ENCODE measurements at places on chromosomes 1 and 21. TPM values are rescaled to one million over a fixed set of nuclear protein-coding genes. Genes with fewer than 3 reads are reported as not detected.

- no peak overlapping the region for H3K4me3 ChIP-seq
- H3K4me1 ChIP-seq, result peaks cover 14% of the 10 kb centered on the region
- H3K27ac ChIP-seq, result no peak overlapping the region
Measured at GRCh38 chr1:8560035-8560434, 242.1 kb downstream of the SLC45A1 start.

- H3K27ac ChIP-seq, result no peak overlapping the region
- no peak overlapping the region for H3K4me3 ChIP-seq
- no peaks in the 10 kb centered on the region for H3K4me1 ChIP-seq
- H3K36me3 ChIP-seq, result no peaks in the 10 kb centered on the region
Measured at GRCh38 chr1:159088546-159089183, 12.1 kb upstream of the AIM2 start.

B3GALT2 gene
- total RNA-seq, result not detected

DNA sequence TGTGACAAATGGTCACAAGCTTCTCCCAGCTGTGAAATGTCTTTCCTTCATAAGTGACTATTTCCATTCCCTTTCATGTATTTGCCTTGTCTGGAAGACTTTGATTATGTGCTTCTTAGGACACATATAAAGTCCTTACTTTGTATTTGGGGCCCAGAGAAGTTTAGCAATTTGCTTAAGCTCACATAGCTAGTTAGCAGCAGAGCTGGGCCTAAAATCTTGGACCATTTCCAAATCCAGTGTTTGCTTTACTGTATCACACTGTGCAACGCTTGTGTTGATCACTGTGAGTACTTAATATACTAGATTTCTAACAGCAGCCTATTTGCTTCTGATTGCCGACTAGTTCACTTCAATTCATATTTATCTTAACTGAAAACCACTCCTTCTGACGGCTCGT is 2.2 kb upstream of the KCNA3 start:
- peaks cover 53% of the 10 kb centered on the region for H3K27me3 ChIP-seq
- no peak overlapping the region for H3K4me3 ChIP-seq
- H3K36me3 ChIP-seq, result no peaks in the 10 kb centered on the region
- DNase-seq, result no peak
- no peaks in the 10 kb centered on the region for H3K4me1 ChIP-seq
- no peak overlapping the region for H3K27ac ChIP-seq

ZNF695 gene
- total RNA-seq, result 19.6 TPM

GRCh38 chr1:109466125-109466451 is 258 bp upstream of the SYPL2 start:
- H3K27ac ChIP-seq, result no peak overlapping the region
- H3K36me3 ChIP-seq, result no peaks in the 10 kb centered on the region
- H3K4me3 ChIP-seq, result peak overlapping the region; percentile 55
- H3K27me3 ChIP-seq, result peaks cover 97% of the 10 kb centered on the region

APOBEC4 gene
- not detected for total RNA-seq

CYP4A11 gene
- not detected for total RNA-seq

HNRNPR gene
- total RNA-seq, result 126 TPM

- H3K4me3 ChIP-seq, result no peak overlapping the region
- H3K27me3 ChIP-seq, result no peaks in the 10 kb centered on the region
- no peak for DNase-seq
Measured at GRCh38 chr1:162908780-162909179, 47.8 kb upstream of the CCDC190 start.

GRCh38 chr21:15255261-15255660 is 190.5 kb upstream of the NRIP1 start:
- no peaks in the 10 kb centered on the region for H3K36me3 ChIP-seq
- no peak overlapping the region for H3K27ac ChIP-seq
- no peaks in the 10 kb centered on the region for H3K27me3 ChIP-seq
- H3K4me1 ChIP-seq, result no peaks in the 10 kb centered on the region
- no peak for DNase-seq

- no peaks in the 10 kb centered on the region for H3K27me3 ChIP-seq
- H3K4me3 ChIP-seq, result peak overlapping the region; percentile 87
- peaks cover 35% of the 10 kb centered on the region for H3K36me3 ChIP-seq
- peaks cover 18% of the 10 kb centered on the region for H3K4me1 ChIP-seq
- H3K27ac ChIP-seq, result peak overlapping the region; percentile 89
Measured at GRCh38 chr21:31659286-31659535, 282 bp upstream of the SOD1 start.

- no peaks in the 10 kb centered on the region for H3K36me3 ChIP-seq
- H3K27ac ChIP-seq, result no peak within 1 kb of the TSS
- H3K27me3 ChIP-seq, result no peaks in the 10 kb centered on the region
- DNase-seq, result no peak
Measured at GRCh38 chr1:151156515-151156819, at the start of gene TNFAIP8L2. TNFAIP8L2 (plus strand) TSS chr1:151156649; CDS start chr1:151158698, 2,049 bp downstream.

DNA sequence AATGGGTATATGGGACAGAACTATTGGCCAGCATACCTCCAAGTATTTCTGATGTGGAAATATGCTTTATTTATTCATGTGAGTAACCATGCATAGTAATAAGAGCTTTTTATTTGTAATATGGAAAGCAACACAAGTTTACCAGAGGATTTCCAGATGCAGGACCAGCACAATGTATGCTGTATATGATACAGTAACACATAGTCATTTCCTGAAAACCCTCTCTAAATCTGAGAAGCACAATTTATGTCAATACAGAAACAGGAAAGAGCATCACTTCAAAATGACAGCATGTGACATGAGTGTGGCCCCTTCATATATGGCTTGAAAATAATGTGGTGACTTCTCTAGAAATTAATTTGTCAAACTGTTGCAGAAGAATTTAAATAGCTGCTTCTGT is 1134.7 kb upstream of the ADGRL2 start:
- H3K27ac ChIP-seq, result no peak overlapping the region
- H3K4me1 ChIP-seq, result no peaks in the 10 kb centered on the region
- H3K4me3 ChIP-seq, result no peak overlapping the region
- no peak for DNase-seq
- no peaks in the 10 kb centered on the region for H3K27me3 ChIP-seq

GRCh38 chr1:76949503-76949902 is 82.2 kb downstream of the ST6GALNAC5 start:
- H3K27me3 ChIP-seq, result no peaks in the 10 kb centered on the region
- no peaks in the 10 kb centered on the region for H3K36me3 ChIP-seq
- no peak overlapping the region for H3K27ac ChIP-seq
- DNase-seq, result no peak
- no peaks in the 10 kb centered on the region for H3K4me1 ChIP-seq

DNA sequence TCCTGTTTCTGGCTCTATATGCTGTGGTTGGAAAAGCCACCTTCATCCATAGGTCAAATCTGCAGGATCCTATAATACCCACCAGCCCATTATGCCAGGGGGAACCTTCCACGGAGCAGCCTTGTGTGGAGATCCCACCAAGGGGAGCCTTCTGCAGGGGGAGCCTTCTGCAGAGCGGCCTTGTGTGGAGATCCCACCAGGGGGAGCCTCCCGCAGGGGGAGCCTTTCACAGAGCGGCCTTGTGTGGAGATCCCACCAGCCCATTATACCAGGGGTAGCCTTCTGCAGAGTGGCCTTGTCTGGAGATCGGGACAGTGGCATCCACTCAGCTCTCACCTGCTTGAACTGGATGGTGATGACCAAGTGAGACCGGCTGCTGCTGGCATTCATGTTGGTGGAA is 85.3 kb downstream of the SCCPDH start:
- no peak for DNase-seq
- H3K27ac ChIP-seq, result no peak overlapping the region
- H3K27me3 ChIP-seq, result peaks cover 32% of the 10 kb centered on the region
- H3K4me3 ChIP-seq, result no peak overlapping the region
- H3K36me3 ChIP-seq, result no peaks in the 10 kb centered on the region
- H3K4me1 ChIP-seq, result no peaks in the 10 kb centered on the region

GRCh38 chr1:167231873-167232450 is 11.3 kb downstream of the POU2F1 start:
- H3K27ac ChIP-seq, result no peak overlapping the region
- peaks cover 14% of the 10 kb centered on the region for H3K36me3 ChIP-seq
- no peak for DNase-seq
- no peaks in the 10 kb centered on the region for H3K27me3 ChIP-seq

- no peaks in the 10 kb centered on the region for H3K27me3 ChIP-seq
- H3K27ac ChIP-seq, result no peak overlapping the region
- no peaks in the 10 kb centered on the region for H3K36me3 ChIP-seq
Measured at GRCh38 chr1:50538476-50538875, 115.2 kb upstream of the DMRTA2 start.

GRCh38 chr1:94886361-94886760 is 40.5 kb downstream of the CNN3 start:
- no peaks in the 10 kb centered on the region for H3K4me1 ChIP-seq
- DNase-seq, result no peak
- no peak overlapping the region for H3K4me3 ChIP-seq
- H3K27ac ChIP-seq, result no peak overlapping the region
- no peaks in the 10 kb centered on the region for H3K27me3 ChIP-seq

- peaks cover 52% of the 10 kb centered on the region for H3K4me1 ChIP-seq
- H3K4me3 ChIP-seq, result no peak overlapping the region
- DNase-seq, result no peak
Measured at GRCh38 chr1:243286409-243287122, 30.7 kb downstream of the SDCCAG8 start.
